Stimulated activated naive CD4-positive, alpha-beta T cell treated with Interleukin-2 at 50 U/mL for 16 hours (primary cell): ENCODE measurements at places on chromosomes 3 and 15.

DNA sequence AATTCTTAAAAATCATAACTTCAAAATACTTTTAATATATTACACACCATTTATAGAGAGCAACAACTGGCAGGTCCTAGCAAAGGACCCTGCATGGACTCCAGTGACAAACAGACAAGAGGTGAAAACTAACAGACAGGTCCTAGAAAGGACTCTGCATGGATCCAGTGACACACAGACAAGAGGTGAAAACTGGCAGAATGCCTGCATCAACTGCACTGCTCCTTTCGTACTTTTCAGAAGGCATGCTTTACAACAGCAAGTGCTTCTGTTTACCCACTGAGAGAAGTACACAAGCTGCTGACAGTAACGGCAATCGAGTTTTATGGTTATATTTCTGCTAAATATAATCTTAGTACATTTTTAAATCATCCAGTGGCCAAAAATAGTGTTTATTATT, 24.3 kb upstream of the GP5 start:
- DNase-seq: no peak

DNA sequence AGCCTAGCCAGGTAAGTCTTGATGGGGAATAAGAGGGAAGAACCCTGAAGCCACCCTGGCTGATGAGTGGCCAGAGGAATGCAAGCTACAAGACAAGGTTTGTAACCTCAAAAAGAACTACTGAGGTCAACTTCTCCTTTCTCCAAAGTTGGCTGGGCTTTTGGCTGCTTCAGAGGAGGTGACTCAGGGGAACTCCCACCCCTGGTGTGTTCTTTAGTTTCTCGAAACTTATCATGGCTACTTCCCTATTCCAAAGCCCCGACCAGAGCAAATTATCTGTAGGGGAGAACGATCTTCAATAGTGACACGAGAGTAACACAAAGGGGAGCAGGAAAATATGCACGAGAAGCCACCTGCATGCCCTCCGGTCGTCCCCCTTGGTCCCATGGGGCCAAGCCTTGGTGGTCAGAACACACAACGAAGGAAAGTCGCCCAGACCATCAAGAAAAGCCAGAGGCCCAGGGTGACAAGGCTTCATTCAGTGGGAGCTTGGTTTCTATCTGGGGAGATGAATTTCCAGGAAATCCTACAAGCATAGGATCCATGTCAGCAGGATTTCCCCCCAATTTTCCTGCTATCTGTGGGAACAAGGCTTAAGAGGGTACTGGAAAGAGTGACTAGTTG, 6.5 kb upstream of the BCL2A1 start:
- DNase-seq: no peak

GRCh38 chr15:66070220-66070934, 183.2 kb downstream of the MEGF11 start:
- DNase-seq: no peak

DNA sequence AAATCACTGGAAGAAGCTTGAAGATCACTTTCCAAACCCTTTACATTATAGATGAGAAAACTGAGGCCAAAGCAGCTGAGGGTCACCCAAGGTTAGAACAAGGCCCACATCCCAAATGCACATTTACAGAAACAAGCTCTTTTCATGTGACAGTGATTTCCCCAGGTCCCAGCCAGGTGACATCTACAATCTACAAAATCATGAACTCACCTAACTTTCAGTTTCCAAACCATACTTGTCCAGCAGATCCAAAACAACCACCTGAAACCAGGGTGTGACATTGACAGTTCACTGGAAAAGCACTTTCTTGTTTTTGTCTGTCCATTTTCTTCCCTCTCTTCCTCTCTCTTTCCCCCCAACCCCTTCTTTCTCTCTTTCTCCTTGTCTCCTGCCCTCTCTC, 132.2 kb upstream of the PRICKLE2 start:
- no peak for DNase-seq

- no peak for DNase-seq
Observed at GRCh38 chr3:41258239-41258800, 59.0 kb downstream of the CTNNB1 start.

DNA sequence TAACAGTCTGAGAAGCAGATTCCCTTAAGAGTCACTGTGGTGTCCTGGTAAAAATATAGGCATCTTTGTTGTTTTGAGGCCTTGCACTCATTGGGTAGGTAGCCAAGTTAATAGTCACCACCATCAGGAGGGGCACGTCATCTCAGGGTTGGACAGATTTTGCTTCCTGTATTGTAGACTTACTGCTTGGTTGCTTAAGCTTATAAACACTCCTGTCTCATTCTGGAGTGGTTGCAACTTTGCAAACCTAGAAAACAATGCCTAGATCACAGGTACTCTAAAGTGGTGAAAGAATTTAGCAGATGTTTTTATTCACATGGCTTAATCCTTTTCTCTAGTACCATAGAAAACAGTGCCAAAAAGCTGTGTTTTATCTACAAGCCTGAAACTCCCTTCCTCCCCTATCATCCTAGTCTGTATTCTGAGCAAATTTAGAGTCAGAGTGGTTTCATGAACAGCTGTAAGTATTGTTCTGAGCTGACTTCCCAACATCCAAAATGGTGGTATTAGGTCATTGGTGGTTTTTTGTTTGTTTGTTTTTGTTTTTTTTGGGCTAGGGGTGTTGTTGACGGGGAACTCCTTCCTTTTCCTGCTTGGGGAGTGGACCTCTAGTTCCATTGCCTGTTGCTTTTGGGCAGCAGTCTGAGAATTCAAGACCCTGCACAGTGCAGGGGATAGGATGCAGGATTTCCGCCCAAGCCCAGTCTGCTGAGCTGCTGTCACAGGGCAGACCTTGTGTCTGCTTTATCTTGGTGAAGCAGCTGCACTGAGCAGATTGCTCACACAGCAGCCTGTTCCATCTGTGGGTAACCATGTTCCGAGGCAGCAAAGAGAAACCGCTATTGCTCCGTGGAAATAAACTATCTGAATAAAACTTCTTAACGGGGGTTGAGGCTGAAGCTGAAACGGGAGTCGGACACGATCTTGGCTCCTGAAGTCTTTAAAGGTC, 202.0 kb downstream of the AKAP13 start:
- peak; percentile 44 for DNase-seq

DNA sequence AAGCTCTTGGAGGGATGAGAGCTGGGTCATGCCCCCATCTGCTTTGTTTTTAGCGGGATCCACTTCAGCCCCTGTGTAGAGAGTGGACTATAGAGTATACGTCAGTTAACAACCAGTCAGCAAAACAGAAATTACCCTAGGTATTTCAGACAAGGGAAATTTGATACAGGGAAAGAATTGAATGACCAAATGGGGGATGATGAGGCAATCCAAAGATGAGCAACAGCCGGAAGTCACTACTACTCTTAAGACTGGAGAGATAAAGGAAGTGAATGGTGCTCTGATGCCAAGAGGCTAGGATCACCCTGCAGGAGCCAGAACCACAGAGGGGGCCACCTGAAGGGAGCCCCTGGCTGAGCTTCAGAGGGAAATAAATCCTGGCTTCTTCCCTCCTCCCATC, 1.7 kb upstream of the GPR62 start:
- DNase-seq: no peak

DNA sequence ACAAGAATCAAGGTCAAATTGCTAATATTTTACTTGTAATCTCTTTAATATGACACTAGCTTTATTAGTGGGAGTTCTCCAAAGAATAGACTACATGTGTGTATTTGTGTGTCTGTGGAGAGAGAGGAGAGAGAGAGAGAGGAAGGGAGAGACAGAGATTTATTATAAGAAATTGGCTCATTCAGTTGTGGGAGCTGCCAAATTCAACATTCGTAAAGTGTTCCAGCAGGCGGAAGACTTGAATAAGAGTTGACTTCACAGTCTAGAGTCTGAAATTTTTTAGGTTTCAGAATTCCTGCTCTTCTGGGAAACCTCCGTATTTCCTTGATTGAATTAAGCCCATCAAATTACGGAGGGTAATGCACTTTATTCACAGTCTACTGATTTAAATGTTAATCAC, 4.7 kb upstream of the CLDN1 start:
- no peak for DNase-seq

GRCh38 chr3:39548282-39548681, 80.8 kb downstream of the MOBP start:
- DNase-seq: no peak

- no peak for DNase-seq
Observed at GRCh38 chr3:41502481-41502880, 303.2 kb downstream of the CTNNB1 start.

- no peak for DNase-seq
Observed at GRCh38 chr3:40911928-40912327, 287.4 kb upstream of the CTNNB1 start.

DNA sequence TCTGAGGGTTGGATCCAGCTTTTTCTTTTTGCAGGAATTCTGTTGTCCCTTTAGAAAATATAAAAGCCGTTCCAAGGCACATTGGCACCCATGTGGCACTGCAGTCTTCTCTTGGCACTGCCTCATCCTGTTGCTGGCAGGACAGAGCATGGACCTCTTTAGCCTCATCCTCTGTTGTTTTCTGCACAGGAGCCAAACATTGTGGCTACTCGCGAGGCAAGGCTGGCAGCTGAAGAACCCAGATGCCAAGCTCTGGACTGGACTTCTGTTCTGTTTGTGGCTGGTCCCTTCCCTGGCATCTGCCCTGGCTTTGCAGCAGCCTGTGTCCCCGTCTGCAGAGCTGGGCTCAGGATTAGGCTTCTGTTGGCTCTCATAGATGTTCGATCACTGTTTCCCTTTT, 224.7 kb upstream of the TBC1D5 start:
- DNase-seq: no peak

DNA sequence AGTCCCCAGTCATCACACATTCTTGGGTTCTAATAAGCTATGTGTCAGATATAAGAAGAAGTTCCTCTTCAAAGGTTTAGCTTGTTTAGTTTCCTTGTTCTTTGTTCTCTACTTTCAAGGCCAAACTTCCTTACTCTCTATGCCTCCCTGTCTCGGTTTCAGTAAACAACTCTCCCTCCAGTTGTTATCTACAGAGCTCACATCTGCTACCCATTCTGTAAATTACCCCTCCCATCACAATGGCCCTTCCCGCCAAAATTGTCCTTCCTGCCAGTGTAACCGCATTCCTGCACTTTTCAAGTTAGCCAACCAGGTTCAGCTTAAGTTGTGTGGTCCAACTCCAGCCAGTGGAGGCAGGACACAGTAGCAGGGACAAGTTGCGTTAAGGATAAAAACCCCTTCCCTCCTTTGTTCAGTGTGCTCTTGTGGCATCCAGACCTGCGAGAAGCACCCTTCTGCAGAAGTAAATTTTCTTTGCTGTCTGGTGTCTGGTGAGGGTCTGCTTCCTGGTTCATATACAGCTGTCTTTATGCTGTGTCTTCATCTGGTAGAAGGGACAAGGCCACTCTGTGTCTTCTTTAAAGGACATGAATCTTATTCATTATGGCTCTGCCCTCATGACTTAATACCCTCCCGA, 342.1 kb upstream of the GRM7 start:
- no peak for DNase-seq

DNA sequence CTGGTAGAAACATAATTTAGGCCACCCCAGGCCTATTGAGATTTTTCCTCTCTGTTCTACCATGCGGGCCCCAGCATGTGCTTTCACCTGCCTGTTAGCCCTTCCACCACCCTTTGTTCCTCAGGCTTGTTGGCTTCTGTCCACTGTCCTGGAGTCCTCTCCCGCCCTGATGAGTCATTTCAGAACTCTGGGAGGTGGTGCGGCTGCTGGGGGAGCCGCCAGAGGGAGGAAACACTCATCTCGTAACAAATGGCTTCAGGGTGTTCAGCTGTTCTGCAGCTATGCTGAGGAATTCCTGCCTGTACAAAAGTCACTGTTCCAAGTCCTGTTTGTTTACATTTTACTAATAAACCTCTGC, 36.3 kb downstream of the LRTM1 start:
- no peak for DNase-seq

GRCh38 chr3:61980041-61980440, 393.3 kb downstream of the FEZF2 start:
- DNase-seq: no peak

DNA sequence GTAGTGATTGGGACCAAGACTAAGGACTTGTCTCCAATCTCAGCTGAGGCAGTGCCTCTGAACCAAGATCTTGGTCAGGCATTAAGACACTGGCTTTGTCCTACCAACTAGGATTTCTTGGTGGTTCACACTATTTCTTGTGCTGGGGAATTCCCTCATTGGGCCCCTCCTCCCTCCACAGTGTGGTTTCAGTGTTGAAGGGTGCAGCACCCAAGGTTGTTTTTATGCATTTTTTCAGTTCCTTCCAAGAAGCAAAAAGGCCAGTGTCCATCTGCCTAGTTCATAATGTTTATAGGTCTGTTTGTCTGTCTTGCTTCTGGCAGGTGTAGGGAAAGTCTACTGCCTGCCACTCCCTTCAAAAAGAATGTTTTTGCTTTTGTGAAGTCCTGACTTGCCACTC, 10.6 kb upstream of the ITPKA start:
- DNase-seq: peak; percentile 11

DNA sequence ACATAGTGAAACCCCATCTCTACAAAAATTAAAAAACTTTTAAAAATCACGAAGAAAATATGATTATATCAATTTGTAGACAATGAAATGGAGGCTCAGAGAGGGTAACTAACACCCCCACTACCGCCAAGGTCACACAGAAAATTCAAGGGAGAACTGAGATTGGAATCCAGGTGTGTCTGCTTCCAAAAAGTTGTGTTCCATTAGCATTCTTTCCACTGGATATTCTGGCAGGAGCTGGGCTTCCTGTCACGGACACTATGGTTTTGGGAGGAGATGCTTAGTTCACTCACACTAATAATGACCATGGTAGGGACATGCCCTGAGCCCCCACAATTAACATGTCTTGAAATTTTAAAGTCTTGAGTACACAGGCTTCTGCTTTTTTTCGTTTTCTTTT, 28.8 kb downstream of the CTSH start:
- no peak for DNase-seq

DNA sequence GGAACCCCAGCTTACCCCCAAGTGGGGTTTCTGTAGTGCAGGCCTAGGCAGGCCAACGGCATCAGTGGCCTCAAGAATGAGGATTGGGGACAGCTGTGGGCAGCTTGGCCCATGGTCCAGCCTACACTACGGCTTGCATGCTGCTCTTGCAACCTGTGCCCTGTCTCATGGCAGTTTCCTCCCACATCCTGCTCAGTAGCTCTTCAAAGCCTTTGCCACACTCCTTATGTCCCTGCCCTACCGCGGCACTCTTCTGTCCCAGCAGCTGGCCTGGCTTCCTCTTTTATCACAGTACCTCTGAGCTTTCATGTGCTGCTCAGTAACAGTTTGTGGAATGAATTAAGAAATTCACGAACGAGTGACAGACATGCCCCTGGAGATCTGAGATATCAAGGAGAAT, 431.0 kb downstream of the EPHB1 start:
- no peak for DNase-seq

- DNase-seq: no peak
Observed at GRCh38 chr15:70319466-70319865, 221.7 kb upstream of the TLE3 start.

GRCh38 chr15:27701956-27702355, 397.2 kb downstream of the OCA2 start:
- DNase-seq: no peak

GRCh38 chr15:31049682-31050615, 51.6 kb downstream of the TRPM1 start:
- DNase-seq: no peak

- no peak for DNase-seq
Observed at GRCh38 chr3:124759666-124760401, 29.6 kb downstream of the UMPS start.
